ENCODE measurements at places on chromosomes 13 and 19. TPM values are rescaled to one million over a fixed set of nuclear protein-coding genes. Genes with fewer than 3 reads are reported as not detected.

RNF113B gene
- not detected for total RNA-seq

FAM216B gene
- not detected for total RNA-seq

KCNC3 gene
- 0.67 TPM for total RNA-seq

DNA sequence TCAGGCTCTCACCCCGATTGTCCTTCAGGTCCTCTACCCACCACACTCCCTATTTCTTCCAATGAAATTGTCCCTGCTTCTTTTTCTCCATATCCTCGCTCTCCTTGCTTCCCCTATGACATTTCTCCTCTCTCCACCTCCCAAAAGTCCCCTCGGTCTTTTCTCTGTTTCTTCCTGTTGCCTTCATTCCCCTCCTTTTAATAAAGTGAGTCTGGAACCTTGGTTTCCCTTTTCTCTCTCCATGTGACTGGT is 676 bp upstream of the ZNF574 start:
- no peak for DNase-seq

- no peak for DNase-seq
These were observed 3.7 kb upstream of the IRS2 start for GRCh38 chr13:109790086-109790485.

- DNase-seq: no peak
These were observed at the start of gene POU2F2 for GRCh38 chr19:42132030-42132628. TSS of gene POU2F2 (minus strand) at chr19:42132446. CDS start at chr19:42132411, 35 bp downstream.

DNA sequence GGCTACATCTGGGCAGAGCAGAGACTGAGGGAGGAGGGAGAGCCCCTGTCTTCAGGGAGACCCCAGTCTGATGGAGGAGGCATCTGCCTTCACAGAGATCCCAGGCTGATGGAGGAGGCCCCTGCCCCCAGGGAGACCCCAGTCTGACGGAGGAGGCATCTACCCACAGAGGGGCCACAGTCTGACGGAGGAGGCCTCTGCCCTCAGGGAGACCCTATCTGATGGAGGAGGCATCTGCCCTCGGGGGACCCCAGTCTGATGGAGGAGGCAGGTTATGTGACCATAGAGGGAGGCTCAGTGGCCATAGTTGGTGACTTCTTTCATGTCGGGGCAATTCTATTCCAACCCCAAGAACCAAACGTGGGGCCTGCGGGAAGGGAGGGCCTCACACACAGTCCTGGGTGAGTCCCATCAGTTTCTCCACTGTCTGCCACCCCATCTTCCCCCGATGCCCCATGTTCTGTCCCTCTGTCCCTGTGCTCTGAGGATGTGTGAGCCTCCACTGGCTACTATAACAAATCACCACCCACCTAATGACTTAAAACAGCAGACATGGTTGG is 14.3 kb downstream of the MISP start:
- DNase-seq: no peak

- DNase-seq: no peak
These were observed 757 bp downstream of the WIZ start for GRCh38 chr19:15448778-15449619.

DNA sequence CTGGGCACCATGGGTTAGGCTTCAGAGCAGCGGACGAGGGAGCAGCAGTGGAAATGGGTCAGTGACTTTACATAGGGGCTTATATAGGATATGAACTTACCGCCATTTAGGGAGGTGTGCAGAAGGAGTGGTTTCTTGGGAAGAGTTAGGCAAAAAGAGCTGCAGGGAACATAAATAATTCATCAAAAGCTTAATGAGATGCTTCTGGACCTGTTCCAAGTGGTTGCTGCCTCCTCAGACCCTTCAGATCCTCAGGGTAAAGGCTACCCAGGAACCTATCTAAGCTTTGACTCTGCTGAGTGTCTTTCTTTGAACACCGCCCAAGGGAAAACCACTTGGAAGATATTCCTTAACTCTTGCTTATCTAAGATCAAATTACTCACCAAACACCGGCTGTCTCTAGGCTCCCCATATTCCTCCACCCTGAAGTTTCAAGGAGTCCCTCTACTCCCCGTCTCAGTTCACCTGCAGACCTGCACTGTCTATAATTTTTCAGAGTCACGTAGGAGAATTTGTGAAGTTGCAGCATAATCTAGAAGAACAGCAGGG is at the start of gene IGFL4:
Gene IGFL4, minus strand, starts transcription at position 51 of the 549 bp plus-strand sequence. Its CDS starts 40 bp downstream, at position 11.
- DNase-seq: peak; percentile 64

GRCh38 chr13:92513672-92514071 is 712.9 kb upstream of the GPC6 start:
- DNase-seq: no peak

Measured in mammary epithelial cell (primary cell).